ENCODE measurements at places on chromosomes 6 and 20. TPM values are rescaled to one million over a fixed set of nuclear protein-coding genes. Genes with fewer than 3 reads are reported as not detected.

- DNase-seq: no peak
Measured at GRCh38 chr6:34455831-34456230, 10.0 kb upstream of the PACSIN1 start.

- peak; percentile 49 for DNase-seq
Measured at GRCh38 chr20:50580016-50580747, 70.0 kb downstream of the PTPN1 start.

DNA sequence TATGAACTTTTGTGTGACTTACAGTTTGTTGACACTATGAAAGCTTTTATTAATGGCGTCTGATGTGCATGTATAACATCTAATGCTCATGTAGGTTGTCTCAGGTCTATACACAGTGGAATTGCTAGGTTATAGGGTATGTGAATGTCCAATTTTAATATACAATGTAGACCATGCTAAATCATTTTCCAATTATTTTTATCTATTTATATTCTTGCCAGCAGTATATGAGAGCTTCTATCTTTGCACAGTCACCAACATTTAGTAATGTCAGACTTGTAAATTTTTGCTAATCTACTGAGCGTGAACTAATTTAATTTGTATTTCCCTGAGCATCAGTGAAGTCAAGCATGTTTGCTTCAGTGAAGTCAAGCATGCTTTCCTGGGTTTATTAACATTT is 64.4 kb downstream of the TPD52L1 start:
- no peak for DNase-seq

DNA sequence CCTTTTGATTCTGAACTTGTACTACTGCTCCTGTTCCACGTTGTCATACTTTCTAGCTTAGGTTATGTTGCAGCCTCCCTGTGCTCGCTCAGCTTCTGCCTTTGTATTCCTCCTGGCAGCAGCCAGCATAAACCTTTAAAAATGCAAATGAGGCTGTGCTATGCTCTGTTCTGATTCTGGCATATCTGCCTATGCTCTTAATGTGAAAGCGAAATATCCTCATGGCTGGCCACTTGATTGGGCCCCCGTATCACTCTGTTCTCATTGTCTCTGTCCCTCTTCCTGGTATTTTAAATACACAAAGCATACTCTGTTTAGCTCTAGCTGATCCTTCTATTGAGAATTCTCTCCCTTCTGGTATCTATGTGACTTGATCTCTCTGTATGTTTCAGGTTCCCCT is 139.0 kb downstream of the JARID2 start:
- DNase-seq: no peak

GRCh38 chr6:81999270-81999669 is 246.8 kb upstream of the TENT5A start:
- DNase-seq: no peak

- DNase-seq: no peak
Measured at GRCh38 chr20:42701948-42702347, 487.8 kb downstream of the PTPRT start.

- peak; percentile 71 for DNase-seq
Measured at GRCh38 chr6:106098383-106099234, 12.5 kb downstream of the PRDM1 start.

GRCh38 chr20:39899881-39900280 is 789.2 kb downstream of the MAFB start:
- DNase-seq: no peak

DNA sequence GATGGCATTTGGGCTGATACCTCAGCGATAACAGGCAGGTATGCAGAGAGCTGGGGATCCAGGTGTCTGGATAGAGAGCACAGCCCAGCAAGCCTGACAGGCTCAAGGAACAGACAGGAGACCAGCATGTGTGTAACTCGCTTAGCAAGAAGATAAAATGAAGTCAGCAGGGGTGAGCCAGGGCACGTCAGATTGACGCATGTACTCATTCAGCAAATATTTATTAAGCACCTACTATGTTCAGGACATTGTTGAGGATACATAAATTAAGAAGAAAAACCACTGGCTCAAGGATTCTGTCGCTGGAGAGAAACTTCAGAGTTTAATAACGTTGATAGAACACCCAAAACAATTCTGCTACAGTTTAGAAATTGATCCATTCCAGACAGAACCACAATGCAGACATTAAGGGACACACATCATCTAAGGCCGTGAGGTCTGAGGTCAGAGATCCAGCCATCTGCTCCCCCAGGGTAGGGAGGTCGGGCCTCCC is 1.0 kb upstream of the DUSP22 start:
- DNase-seq: no peak

The KHDC1 gene
- total RNA-seq: 1.2 TPM

The LTA gene
- total RNA-seq: 1,641 TPM

The MACROD2 gene
- total RNA-seq: not detected

The EYA2 gene
- not detected for total RNA-seq
